GM03348 (cell line): ENCODE measurements at places on chromosomes 13 and 19.
A peak's percentile ranks its signal among the peaks of the same experiment; 100 is the strongest.

GRCh38 chr13:31043957-31044356, 111.5 kb downstream of the TEX26 start:
- DNase-seq: peak; percentile 54

GRCh38 chr19:8361921-8362793, 1.8 kb upstream of the ANGPTL4 start:
- DNase-seq: peak; percentile 93

GRCh38 chr13:29436721-29437280, 158.7 kb downstream of the SLC7A1 start:
- no peak for DNase-seq

GRCh38 chr13:51549593-51549992, 34.7 kb upstream of the WDFY2 start:
- DNase-seq: no peak
